Stimulated activated naive B cell treated with anti-CD40 and anti-IgM and Interleukin-4, amounts not matched to agents 10 μg/mL and 1 μg/mL and 100 μg/mL, for 72 hours (primary cell): ENCODE measurements at places on chromosomes 11 and 22.

- DNase-seq: no peak
Measured at GRCh38 chr11:62666259-62666926, 1.3 kb downstream of the CSKMT start.

- no peak for DNase-seq
Measured at GRCh38 chr11:86582898-86583297, 89.5 kb downstream of the ME3 start.

GRCh38 chr11:1298695-1299492 lies 10.5 kb downstream of the TOLLIP start:
- DNase-seq: no peak

DNA sequence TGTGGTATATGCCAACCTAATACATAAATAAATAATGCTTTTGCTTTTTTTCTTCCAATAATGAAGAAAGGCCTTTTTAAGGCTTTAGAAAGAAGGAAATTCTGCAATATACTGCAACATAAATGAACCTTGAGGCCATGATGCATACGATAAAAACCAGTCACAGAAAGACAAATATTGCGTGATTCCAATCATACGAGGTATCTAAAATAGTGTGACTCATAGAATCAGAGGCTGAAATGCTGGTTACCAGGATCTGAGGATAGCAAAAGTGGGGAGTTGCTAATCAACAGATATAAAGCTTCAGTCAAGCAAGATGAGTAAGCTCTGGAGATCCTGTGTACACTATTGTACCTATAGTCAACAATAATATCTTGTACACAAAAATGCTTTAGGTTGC lies 24.2 kb downstream of the MS4A6A start:
- no peak for DNase-seq

DNA sequence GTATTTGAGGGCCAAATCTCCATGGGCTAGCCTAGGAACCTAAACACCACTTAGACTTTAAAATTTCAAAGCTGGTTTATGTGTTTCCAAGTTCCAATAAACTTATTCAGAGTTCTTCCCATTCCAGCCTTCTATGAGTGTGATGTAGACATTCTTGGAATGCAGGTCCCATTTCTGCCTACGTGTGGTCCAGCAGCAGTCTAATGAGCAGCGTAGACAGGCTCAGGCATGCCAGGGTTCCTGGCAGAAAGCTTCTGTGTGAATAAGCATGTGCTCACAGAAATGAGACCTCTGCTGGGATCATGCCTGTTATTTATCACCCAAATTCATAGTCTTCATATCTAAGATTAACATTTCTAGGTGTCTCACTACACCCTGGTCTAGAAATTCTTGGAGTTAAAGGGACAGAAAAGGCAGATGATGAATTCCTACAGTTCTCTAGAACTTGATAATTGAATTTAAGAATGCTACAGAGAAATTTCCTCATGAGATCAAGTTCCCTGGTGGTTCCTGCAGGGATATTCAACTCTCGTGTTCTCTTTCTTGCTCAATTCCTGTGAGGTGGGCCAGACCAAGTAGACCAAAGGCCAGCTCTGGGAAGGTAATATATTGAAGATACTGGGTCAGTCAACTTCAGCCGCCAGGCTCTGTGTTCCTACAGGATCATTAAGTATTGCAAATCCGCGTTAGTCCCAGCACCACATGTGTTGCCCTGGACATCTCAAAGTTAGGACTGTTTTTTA lies 17.6 kb downstream of the RNF185 start:
- no peak for DNase-seq

DNA sequence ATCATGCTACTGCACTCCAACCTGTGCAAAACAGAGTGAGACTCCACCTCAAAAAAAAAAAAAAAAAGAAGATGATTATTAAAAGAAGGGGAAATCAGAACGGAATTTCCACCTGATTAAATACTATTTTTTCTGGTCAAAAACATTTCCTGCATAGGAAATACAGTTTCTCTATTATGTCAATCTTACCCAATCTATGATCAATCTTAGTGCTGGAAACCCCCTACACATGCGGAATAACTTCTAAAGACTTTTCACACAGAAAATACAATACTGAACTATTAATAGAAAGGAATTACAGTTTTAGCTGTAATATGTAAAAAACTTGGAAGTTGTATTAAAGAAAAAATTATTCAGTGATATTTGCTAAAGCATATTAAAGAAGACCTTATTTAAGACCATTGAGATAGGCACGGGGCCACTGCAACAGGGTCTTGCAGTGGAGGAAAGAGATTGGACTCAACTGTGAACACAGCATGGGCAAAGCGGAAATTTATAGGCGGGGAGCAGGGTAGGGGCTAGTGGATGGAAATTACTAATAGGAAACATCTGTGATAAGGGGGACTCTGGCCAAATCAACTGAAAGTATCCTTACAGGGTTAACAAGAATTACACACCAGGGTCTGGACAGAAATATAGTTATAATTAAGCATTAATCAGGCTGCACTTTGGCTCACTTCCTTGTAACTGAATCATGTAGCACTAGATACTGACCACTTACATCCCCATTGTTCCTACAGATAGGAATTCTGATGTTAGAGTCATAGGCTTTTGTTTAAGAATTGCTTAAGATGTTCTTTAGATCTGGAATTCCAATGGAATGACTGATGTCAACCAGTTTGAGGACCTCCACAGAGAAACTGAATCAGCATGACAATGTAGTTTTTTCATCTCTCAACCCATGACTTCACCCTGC lies 411.5 kb upstream of the DDI1 start:
- no peak for DNase-seq

GRCh38 chr11:100319691-100320090 lies 367.4 kb upstream of the ARHGAP42 start:
- DNase-seq: no peak

DNA sequence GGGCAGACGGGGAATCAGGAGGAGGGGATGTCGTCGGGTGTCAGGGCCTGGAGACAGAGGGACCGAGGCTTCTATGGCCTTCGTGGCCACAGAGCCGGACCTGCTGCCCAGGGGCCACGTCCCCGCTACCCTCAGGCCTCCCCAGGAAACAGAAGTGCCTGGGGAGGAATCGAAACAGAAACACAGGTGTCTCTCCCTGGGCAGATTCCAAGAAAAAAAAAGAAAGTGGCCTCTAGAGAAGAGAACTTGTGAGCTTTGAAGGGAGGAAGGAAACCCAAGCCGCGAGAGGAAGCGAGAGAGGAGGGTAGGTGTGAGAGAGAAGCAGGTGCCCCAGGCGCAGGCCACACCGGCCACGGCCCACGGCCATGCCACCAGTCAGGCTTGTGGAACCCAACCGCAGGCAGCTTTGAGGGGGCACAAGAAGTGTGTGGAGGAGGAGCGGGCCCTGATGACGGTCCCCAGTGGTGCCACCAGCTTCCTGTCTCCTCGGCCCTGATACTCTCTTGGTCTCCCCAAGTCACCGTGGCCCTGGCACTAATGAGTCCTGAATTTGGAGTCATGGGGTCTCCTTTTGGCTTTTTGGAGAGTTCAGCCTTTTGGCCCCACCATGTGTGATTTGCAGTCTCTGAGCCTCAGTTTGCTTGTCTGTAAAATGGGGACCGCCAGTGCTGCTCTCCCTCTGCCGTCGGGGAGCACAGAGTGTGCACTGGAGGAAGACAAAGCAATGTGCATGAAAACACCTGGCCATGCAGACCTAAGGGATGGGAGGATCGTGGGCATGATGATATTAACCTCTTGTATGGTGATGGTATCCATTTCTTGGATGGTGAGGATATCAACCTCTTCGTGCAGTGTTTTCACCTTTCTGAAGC lies 25.2 kb downstream of the LIF start:
- DNase-seq: peak; percentile 61

DNA sequence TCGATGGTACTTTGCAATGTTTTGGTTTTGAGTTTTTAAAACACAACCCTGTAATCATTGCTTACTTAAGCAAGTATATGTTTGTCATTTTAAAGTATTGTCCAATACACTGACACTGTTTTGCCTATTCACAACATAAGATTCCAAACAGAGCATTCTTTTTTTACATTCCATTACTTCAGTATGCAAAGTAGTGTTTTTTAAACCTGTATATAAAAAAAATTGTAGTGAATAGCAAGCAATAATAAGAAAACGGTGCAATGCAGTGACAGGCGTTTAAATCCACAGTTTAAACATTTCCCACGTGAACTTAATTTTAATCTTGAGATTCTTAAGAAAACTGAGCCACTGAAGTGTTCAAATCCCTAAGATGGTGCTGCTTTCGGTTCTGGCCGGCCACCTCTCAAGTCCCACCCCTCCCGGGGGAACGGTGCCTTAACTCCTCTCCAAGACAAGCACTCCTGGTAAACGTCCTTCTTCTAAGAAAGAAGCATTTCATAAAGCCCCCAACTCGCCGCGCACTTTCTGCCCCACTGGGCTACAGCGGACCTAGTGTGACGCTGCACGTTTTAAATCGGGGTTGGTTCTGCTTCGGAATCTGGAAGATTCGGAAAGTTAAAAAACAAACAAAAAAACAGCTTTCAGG lies 2.9 kb downstream of the PGR start:
- DNase-seq: no peak

DNA sequence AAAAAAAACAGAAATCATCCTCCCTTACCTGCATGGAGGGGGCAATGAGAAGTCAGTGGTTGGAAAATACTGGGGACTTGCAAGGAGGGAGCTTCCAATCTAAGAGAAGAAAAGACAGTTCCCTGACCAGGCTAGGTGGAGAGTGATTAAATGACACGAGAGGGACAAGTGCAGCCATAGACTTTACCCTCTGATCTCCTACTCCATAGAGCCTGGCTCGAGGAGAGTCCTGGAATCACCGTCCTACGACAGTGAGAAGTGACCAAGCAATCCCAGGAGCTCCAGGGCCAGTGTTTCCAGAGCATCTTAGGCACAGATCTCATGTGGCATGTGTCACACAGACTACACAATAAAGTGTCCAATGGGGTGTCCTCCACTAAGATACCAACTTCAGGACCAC lies 25.7 kb downstream of the MYH9 start:
- no peak for DNase-seq

GRCh38 chr11:11661326-11662040 lies 39.7 kb upstream of the GALNT18 start:
- DNase-seq: no peak

- DNase-seq: no peak
Measured at GRCh38 chr22:27125539-27125938, 468.2 kb downstream of the MIAT start.

GRCh38 chr11:77436506-77436905 lies 37.4 kb downstream of the PAK1 start:
- no peak for DNase-seq

GRCh38 chr11:73420136-73420535 lies 43.9 kb downstream of the RELT start:
- DNase-seq: no peak

- no peak for DNase-seq
Measured at GRCh38 chr11:47498584-47499152, 49.7 kb upstream of the RAPSN start.

DNA sequence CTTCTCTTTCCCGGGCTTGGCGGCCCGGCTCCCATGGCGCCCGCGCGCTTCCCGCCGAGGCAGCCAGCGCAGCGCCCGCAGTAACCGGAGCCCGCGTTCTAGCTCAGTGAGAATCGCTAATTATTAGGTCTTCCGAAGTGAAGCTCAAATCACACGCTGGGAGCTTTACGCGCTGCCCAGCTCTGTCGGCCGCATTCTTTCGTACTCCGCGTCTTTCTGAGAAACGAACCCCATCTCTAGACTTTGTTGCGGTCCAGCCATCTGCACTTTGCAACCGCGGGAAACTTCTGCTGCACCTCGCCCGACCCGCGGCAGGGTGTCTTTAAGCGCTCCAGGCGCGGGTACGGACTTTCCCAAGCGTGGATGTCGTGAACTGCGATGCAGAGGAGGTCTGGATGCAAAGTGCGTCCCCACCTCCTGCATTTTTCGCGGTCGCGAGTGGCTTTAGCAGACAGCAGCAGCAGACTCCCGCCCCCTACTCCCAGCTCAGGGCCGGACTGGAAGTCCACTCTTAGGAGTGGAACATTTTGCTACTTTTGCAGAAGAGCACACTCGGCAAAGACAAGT lies 6.0 kb upstream of the PAX6 start:
- no peak for DNase-seq

- peak; percentile 87 for DNase-seq
Measured at GRCh38 chr11:122717264-122717867, 61.8 kb downstream of the UBASH3B start.

GRCh38 chr11:46696212-46696558 lies 4.2 kb downstream of the ARHGAP1 start:
- no peak for DNase-seq

DNA sequence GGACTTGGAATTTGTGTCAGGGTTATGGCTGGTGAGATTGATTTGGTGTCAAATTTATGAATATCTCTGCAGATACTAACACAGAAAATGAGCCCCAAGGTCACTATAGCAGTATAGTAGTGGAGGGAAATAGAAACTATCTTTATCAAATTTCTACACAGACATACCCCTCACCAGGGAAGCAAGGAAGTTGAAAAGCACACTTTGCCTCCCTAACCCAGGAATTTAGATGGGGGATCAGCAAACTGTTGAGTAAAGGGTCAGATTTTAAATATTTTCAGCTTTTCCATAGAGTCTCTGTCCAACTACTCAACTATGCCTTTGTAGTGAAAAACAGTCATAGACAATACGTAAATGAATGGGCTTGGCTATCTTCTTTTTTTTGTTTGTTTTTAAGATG lies 12.8 kb downstream of the CRKL start:
- DNase-seq: no peak

GRCh38 chr11:109106151-109106906 lies 315.7 kb upstream of the C11orf87 start:
- no peak for DNase-seq

DNA sequence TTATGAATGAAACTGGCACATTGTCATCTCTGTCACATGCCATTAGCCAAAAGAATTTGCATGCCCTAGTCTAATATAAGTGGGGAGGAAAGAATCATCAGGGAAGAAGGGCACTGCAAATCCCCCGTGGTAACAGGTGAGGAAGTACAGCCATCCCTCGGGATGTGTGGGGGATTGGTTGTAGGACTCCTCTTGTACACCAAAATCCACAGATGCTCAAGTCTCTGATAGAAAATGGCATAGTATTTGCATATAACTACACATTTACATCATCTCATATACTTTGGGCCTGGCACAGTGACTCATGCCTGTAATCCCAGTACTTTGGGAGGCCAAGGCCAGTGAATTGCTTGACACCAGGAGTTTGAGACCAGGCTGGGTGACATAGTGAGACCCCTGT lies 109.7 kb downstream of the HIPK3 start:
- no peak for DNase-seq

GRCh38 chr11:131074573-131074972 lies 158.3 kb upstream of the SNX19 start:
- no peak for DNase-seq

GRCh38 chr22:35708453-35708852 lies 9.2 kb upstream of the APOL5 start:
- no peak for DNase-seq

GRCh38 chr11:2107521-2107920 lies 31.7 kb downstream of the IGF2 start:
- DNase-seq: no peak
